ENCODE measurements at places on chromosomes 3 and 15.
A peak's percentile ranks its signal among the peaks of the same experiment; 100 is the strongest.

GRCh38 chr3:162112719-162113118 lies 616.1 kb downstream of the OTOL1 start:
- DNase-seq: no peak
- no peak overlapping the region for H3K27ac ChIP-seq
- no peak overlapping the region for H3K4me3 ChIP-seq
- no peaks in the 10 kb centered on the region for H3K27me3 ChIP-seq
- H3K36me3 ChIP-seq: no peaks in the 10 kb centered on the region

DNA sequence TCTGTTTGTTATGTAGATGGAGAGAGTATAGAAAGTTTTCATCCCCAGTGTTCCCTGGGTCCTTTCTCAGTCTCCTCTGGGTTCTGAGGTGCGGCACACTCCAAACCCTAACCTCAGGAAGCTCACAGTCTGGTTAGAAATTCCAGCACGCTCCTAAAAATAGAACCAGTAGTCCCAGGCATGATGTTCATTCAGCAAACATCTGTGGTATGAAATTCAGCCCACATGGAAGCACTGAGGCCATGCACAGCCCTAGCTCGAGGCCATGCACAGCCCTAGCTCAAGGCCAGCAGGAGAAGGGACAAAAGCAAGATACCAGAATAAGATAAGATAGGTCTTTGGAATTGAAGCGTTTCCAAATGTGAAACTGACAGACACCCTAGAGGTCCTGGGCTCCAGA lies 82.3 kb upstream of the OXTR start:
- no peak overlapping the region for H3K27ac ChIP-seq
- H3K4me1 ChIP-seq: no peaks in the 10 kb centered on the region
- no peaks in the 10 kb centered on the region for H3K36me3 ChIP-seq
- no peak overlapping the region for H3K4me3 ChIP-seq
- peak; percentile 28 for DNase-seq

GRCh38 chr15:63605816-63606215 lies 8.6 kb downstream of the FBXL22 start:
- H3K4me3 ChIP-seq: no peak overlapping the region
- no peak overlapping the region for H3K27ac ChIP-seq
- peaks cover 22% of the 10 kb centered on the region for H3K36me3 ChIP-seq
- no peaks in the 10 kb centered on the region for H3K27me3 ChIP-seq

GRCh38 chr3:182486463-182486862 lies 306.8 kb upstream of the ATP11B start:
- no peaks in the 10 kb centered on the region for H3K36me3 ChIP-seq
- DNase-seq: no peak
- H3K27me3 ChIP-seq: no peaks in the 10 kb centered on the region
- H3K4me1 ChIP-seq: no peaks in the 10 kb centered on the region
- H3K4me3 ChIP-seq: no peak overlapping the region

GRCh38 chr3:192409838-192410683 lies 317.3 kb downstream of the FGF12 start:
- H3K4me3 ChIP-seq: peak overlapping the region; percentile 52
- DNase-seq: no peak
- H3K4me1 ChIP-seq: peaks cover 17% of the 10 kb centered on the region

- DNase-seq: peak; percentile 96
- H3K27me3 ChIP-seq: no peaks in the 10 kb centered on the region
- peak overlapping the region; percentile 52 for H3K4me3 ChIP-seq
- peaks cover 11% of the 10 kb centered on the region for H3K4me1 ChIP-seq
- peak overlapping the region; percentile 81 for H3K27ac ChIP-seq
- no peaks in the 10 kb centered on the region for H3K36me3 ChIP-seq
These were observed 17.4 kb upstream of the CLK3 start for GRCh38 chr15:74598126-74598842.

DNA sequence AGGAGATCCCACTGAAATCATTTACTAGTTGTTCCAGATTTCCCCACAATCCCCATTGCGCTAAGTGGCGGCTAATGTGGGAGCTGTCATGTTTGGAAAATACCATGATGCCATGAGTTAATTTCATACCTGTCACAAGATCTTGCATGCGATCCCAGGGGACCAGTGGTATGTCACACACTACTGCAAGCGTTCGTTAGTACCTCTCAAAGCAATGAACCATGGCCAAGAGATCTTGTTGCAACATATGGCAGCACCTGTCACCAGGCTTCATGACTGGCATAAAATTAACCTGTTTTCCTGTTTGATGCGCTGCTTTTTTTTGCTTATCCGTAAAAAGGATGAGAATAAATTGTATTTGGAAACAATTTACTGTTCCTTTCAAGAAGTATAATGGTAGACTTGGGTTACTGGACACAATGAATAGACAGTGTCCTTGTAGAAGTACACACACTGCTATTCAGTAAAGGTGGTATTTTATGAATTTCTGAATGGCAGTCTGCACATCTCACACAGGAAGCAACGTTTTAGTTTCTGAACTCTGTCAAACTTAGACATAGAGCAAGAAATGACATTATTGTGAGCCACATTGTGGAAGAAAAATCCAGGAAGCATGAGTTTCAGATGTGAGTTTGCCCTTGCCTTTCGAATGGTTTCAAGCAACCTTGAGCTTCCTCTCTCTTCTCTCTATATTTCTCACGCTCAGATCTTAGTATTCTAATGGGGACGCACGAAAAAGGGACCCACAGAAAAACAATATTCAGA lies 81.9 kb downstream of the CHL1 start:
- H3K4me3 ChIP-seq: no peak overlapping the region
- H3K27me3 ChIP-seq: no peaks in the 10 kb centered on the region
- DNase-seq: no peak
- no peak overlapping the region for H3K27ac ChIP-seq
